GM23338 (cell line): ENCODE measurements at places on chromosomes 11 and 22.
A peak's percentile ranks its signal among the peaks of the same experiment; 100 is the strongest.

DNA sequence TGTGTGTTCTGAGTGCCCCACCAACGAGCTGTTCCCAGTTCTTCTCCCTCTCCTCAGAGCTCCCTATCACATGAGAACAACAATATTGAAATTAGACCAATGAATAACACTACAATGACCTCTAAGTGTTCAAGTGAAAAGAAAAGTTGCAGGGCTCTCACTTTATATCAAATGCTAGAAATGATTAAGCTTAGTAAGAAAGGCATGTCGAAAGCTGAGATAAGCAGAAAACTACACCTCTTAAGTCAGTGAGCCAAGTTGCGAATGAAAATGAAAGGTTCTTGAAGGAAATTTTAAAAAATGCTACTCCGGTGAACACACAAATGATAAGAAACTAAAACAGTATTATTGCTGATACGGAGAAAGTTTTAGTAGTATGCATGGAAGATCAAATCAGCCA lies 199.8 kb downstream of the GUCY1A2 start:
- no peaks in the 10 kb centered on the region for H3K36me3 ChIP-seq
- no peak overlapping the region for H3K27ac ChIP-seq
- DNase-seq = no peak
- H3K27me3 ChIP-seq = no peaks in the 10 kb centered on the region

DNA sequence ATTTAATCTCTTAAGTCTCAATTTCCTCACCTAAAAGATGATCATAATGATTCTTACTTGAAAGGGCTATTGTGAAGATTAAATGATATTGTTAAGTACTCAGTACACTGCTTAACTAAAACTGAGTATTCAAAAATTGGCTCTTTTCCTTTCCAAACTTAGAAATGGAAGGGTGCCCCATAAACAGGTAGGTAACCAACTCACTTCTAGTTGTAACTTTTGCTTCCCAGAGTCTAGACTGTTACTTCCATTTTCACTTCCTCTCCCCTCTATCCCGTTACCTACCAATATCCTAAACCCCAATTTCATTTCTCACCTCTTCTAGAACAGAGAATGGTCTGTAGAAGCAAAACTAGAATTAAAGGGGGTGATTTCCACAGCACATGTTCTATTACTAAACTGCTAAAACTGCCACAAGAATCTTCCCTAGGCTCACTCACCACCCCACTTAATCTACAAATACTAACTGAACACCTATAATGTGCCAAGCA lies 50.0 kb downstream of the RRAS2 start:
- DNase-seq = no peak
- H3K4me3 ChIP-seq = no peak overlapping the region
- no peaks in the 10 kb centered on the region for H3K36me3 ChIP-seq
- peak overlapping the region; percentile 22 for H3K27ac ChIP-seq
- peaks cover 86% of the 10 kb centered on the region for H3K4me1 ChIP-seq

- H3K27ac ChIP-seq = no peak overlapping the region
- H3K4me3 ChIP-seq = no peak overlapping the region
- no peaks in the 10 kb centered on the region for H3K36me3 ChIP-seq
- peak; percentile 12 for DNase-seq
- H3K4me1 ChIP-seq = peaks cover 14% of the 10 kb centered on the region
These were observed 88.5 kb upstream of the FIBIN start for GRCh38 chr11:26905368-26905767.

DNA sequence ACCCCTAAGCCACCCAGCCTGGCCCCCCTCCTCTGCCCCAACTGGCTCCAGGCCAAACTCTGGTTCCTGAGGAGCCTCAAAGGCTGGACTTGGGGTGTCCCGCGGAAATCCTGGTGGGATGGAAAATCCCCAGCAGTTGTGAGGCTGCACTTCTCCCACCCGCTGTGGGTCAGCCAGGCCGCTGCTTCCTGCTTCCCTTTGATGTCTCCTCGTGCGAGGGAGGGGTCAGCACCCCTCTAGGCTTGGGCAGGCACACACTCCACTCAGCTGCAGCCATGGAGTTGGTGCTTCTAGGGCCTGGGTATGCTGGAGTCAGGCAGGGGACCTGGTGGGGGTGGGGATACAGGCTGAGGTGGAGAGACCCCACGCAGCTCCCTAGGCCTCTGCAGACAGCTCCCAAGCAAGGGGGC lies 12.0 kb downstream of the KCNQ1OT1 start:
- no peak overlapping the region for H3K27ac ChIP-seq
- H3K4me3 ChIP-seq = no peak overlapping the region
- H3K36me3 ChIP-seq = no peaks in the 10 kb centered on the region
- H3K27me3 ChIP-seq = no peaks in the 10 kb centered on the region

- no peaks in the 10 kb centered on the region for H3K4me1 ChIP-seq
- H3K36me3 ChIP-seq = no peaks in the 10 kb centered on the region
- no peak for DNase-seq
- H3K27ac ChIP-seq = no peak overlapping the region
- no peak overlapping the region for H3K4me3 ChIP-seq
These were observed 209.7 kb upstream of the PLET1 start for GRCh38 chr11:112470355-112470754.

DNA sequence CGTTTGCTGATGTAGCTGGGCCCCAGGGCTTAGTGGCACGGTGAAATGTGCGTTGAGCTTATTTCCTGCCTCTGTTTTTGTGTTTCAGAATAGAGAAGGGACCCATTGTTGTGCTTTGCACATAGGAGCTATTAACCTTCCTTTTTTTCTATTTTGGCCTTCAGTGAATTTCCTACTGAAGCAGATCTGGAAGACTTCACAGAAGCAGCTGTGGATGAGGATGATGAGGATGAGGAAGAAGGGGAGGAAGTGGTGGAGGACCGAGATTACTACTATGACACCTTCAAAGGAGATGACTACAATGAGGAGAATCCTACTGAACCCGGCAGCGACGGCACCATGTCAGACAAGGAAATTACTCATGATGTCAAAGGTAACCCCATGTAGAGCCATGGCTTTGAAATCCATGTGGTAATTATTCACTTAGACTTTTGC lies 37.4 kb upstream of the ST14 start:
- no peaks in the 10 kb centered on the region for H3K27me3 ChIP-seq
- no peak for DNase-seq
- no peak overlapping the region for H3K4me3 ChIP-seq
- H3K4me1 ChIP-seq = no peaks in the 10 kb centered on the region
- H3K27ac ChIP-seq = no peak overlapping the region

- H3K27me3 ChIP-seq = no peaks in the 10 kb centered on the region
- H3K4me1 ChIP-seq = no peaks in the 10 kb centered on the region
- no peak for DNase-seq
- no peak overlapping the region for H3K27ac ChIP-seq
- no peaks in the 10 kb centered on the region for H3K36me3 ChIP-seq
- no peak overlapping the region for H3K4me3 ChIP-seq
These were observed 48.2 kb upstream of the ANO1 start for GRCh38 chr11:70029861-70030380.

GRCh38 chr11:86537541-86538222 lies 134.7 kb downstream of the ME3 start:
- no peak overlapping the region for H3K4me3 ChIP-seq
- DNase-seq = peak; percentile 11
- no peaks in the 10 kb centered on the region for H3K27me3 ChIP-seq
- no peaks in the 10 kb centered on the region for H3K36me3 ChIP-seq
- no peaks in the 10 kb centered on the region for H3K4me1 ChIP-seq

- no peak overlapping the region for H3K27ac ChIP-seq
- no peaks in the 10 kb centered on the region for H3K36me3 ChIP-seq
- H3K4me1 ChIP-seq = peaks cover 9% of the 10 kb centered on the region; the same call in 1 of the 2 replicates
These were observed 1.5 kb downstream of the TANGO2 start for GRCh38 chr22:20022231-20022977.
